IMR-90 (cell line): ENCODE measurements at places on chromosomes 12 and 14. TPM values are rescaled to one million over a fixed set of nuclear protein-coding genes. Genes with fewer than 3 reads are reported as not detected.

The SERPINA12 gene
- not detected in 2 replicates for total RNA-seq

The TBC1D30 gene
- 0.18 and 0.28 TPM in 2 replicates for total RNA-seq

The DIO2 gene
- 21.7 and 24.2 TPM in 2 replicates for total RNA-seq

The CD69 gene
- total RNA-seq, result not detected in 2 replicates

The MAP1LC3B2 gene
- 0.28 TPM in 1 of 2 replicates, not detected in the other for total RNA-seq

The NOVA1 gene
- 0.90 and 1.1 TPM in 2 replicates for total RNA-seq

The SNRPF gene
- 5.0 and 16.1 TPM in 2 replicates for total RNA-seq

The NFYB gene
- total RNA-seq, result 22.2 and 31.4 TPM in 2 replicates

The MSI1 gene
- not detected in 2 replicates for total RNA-seq

The DNAI7 gene
- total RNA-seq, result under 0.01 and 0.28 TPM in 2 replicates

The TAS2R43 gene
- 0.90 and 1.9 TPM in 2 replicates for total RNA-seq

The IL22 gene
- not detected in 2 replicates for total RNA-seq

The KRT2 gene
- not detected in 2 replicates for total RNA-seq

The CMKLR1 gene
- total RNA-seq, result not detected in 2 replicates

The ATP2A2 gene
- total RNA-seq, result 225 and 230 TPM in 2 replicates

The CPM gene
- total RNA-seq, result 7.2 and 8.8 TPM in 2 replicates

The NUDT14 gene
- 5.6 and 6.4 TPM in 2 replicates for total RNA-seq

The MYH6 gene
- total RNA-seq, result not detected in 2 replicates

The ST8SIA1 gene
- 0.28 TPM in 1 of 2 replicates, not detected in the other for total RNA-seq

The E2F7 gene
- total RNA-seq, result 8.1 and 10.3 TPM in 2 replicates

The VRTN gene
- total RNA-seq, result not detected in 2 replicates

The LRRK2 gene
- 0.54 and 1.1 TPM in 2 replicates for total RNA-seq

The TAS2R19 gene
- 5.0 and 8.1 TPM in 2 replicates for total RNA-seq

The GRIP1 gene
- under 0.01 TPM in 2 replicates for total RNA-seq

The ING4 gene
- 22.0 and 25.3 TPM in 2 replicates for total RNA-seq

The FBLN5 gene
- 9.7 and 10.6 TPM in 2 replicates for total RNA-seq

The NUDT4 gene
- 25.6 and 61.9 TPM in 2 replicates for total RNA-seq

The KRT7 gene
- total RNA-seq, result 0.54 and 1.4 TPM in 2 replicates

The LBHD2 gene
- not detected in 2 replicates for total RNA-seq

The VPS33A gene
- 20.3 and 21.4 TPM in 2 replicates for total RNA-seq

The OR4E2 gene
- total RNA-seq, result not detected in 2 replicates

The VDR gene
- 3.9 and 5.4 TPM in 2 replicates for total RNA-seq

The RFLNA gene
- not detected in 2 replicates for total RNA-seq

The MIP gene
- not detected in 2 replicates for total RNA-seq

The RPL36AL gene
- 129 and 249 TPM in 2 replicates for total RNA-seq

The ANO4 gene
- total RNA-seq, result 7.2 and 10.2 TPM in 2 replicates
